ENCODE measurements at places on chromosomes 12 and 14.

- peak; percentile 84 for DNase-seq
Observed at GRCh38 chr14:59107819-59108218, 80.6 kb upstream of the DAAM1 start.

DNA sequence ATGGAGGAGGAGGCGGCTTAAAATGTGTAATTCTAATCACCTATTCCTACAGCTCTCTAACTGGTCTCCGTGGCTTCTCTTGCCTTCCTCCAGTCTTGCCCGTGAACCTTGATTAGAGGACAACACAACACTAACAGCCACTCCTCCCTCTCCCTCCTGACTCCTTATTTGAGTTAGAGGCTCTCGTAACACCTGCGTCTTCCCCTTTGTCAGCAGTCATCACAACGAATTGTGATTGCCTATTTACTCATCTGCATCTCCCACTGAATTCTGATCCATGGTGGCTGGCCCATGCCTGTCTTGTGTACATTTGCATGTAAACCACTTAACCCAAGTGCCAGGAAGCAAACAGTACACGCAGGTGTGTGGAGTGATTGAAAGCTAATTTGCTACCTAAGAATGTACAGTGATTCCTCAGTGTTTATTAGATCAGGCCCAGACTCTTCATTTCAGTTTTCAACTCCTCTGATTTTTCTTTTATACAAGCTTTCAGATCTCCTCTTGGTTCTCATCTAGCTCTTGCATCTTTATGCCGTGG, 154.5 kb downstream of the MON2 start:
- no peak for DNase-seq

GRCh38 chr14:23483236-23483854, 13.8 kb downstream of the NGDN start:
- peak; percentile 31 for DNase-seq

- no peak for DNase-seq
Observed at GRCh38 chr14:33737446-33737845, 213.4 kb downstream of the EGLN3 start.

DNA sequence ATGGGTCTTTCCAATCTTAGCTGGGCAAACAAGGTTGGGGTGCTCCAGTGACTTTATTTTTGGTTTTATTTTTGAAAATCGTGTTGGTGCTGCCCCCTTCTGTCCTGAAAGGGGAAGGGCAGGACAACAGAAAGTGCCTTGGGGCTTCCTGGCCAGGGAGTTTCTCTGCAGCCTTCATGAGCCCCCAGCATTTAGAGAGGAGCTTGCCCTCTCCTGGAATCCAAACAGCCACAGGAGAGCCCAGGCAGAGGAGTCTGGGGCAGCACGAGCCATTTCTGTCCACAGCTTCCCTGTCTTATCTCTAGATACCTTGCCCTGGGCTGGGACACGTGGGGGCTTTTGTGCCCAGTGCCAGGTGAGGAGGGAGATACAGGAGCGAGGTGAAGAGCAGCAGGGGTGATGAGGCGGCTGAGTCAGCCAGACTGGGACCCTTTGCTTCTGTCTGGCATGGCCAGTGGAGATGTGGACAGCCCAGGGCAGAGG, 4.4 kb upstream of the C1RL start:
- no peak for DNase-seq

DNA sequence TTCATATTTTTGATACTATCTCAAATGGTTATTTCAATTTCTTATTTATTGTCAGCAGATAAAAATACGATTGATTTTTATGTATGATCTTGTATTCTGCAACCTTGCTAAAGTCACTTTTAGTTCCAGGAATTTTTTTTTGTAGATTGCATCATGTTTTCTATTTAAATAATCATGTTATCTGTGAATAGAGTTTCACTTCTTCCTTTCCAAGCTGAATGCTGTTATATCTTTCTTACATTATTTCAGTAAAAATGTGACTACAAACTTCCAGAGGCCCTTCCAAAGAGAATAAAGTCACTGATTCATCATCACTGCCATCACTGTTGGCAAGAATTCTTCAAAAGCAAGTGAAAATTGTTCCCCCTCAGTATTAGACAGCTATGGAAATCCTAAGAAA, 104.7 kb upstream of the RAP1B start:
- no peak for DNase-seq

GRCh38 chr14:57982804-57983634, 117.1 kb upstream of the SLC35F4 start:
- DNase-seq: peak; percentile 90

GRCh38 chr14:33686218-33686617, 264.7 kb downstream of the EGLN3 start:
- DNase-seq: no peak

DNA sequence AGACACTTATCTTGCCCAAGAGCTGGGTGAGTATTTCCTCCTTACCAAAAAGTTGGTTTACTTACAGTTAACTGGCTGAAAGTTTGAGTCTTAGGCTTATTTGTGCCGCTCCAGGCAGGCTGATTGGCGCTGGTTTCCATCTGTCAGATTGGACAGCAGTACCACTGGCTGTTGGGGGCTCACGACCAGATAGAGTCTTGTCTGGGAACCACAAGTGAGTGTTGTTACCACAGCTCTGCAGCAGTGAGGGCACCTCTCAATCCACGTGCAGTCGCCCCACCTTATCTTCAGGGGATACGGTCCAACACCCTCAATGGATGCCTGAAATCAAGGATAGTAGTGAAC, 58.9 kb downstream of the DDX51 start:
- no peak for DNase-seq

- no peak for DNase-seq
Observed at GRCh38 chr12:127077262-127078045, 1189.5 kb upstream of the TMEM132C start.

DNA sequence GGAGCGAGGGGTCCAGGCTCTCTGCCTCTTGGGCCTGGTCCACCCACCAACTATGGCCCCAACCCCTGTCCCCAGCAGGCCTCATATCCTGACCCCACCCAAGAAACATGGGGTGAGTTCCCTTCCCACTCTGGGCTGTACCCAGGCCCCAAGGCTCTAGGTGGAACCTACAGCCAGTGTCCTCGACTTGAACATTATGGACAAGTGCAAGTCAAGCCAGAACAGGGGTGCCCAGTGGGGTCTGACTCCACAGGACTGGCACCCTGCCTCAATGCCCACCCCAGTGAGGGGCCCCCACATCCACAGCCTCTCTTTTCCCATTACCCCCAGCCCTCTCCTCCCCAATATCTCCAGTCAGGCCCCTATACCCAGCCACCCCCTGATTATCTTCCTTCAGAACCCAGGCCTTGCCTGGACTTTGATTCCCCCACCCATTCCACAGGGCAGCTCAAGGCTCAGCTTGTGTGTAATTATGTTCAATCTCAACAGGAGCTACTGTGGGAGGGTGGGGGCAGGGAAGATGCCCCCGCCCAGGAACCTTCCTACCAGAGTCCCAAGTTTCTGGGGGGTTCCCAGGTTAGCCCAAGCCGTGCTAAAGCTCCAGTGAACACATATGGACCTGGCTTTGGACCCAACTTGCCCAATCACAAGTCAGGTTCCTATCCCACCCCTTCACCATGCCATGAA, 8.6 kb downstream of the ARHGAP9 start:
- DNase-seq: no peak

DNA sequence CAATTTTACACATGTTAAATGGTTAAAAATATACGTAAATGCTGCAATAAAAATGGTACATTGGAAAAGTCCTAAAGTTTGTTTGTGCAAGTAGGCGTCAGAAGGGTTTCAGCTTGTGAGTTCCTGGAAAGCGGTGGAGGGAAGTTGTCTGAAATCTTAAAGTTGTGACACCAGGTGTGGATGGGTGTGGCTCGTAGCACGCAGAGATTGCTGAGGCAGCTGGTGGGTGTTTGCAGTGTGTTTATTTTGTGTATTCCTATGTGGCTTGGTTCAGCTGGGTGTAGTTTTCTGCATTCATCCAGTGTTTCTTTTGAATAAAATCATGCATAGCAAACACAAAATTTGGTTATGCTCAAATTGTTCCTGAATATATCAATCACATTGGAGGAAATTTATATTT, 136.8 kb upstream of the TBX3 start:
- no peak for DNase-seq

DNA sequence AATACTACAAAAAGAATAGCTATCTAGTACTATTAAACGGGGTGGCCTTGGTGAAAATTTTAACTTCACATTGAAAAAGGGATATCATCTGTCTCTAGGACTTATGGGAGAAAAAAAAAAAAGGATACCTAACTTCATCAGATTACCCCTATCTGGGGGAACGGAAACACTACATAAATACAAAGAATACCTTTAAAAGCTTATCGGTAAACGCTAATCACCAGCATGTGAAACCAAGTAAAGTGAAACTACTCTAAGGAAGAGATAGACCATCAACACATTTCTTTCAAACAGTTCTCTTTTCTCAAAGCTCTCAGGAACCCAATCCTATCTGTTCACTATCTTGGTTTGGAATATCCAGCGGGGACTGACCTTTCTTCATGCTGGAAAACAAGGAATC, 3.5 kb downstream of the KICS2 start:
- DNase-seq: no peak

GRCh38 chr12:88836156-88836555, 255.9 kb upstream of the KITLG start:
- DNase-seq: no peak

- DNase-seq: no peak
Observed at GRCh38 chr14:100549834-100550625, 37.2 kb downstream of the BEGAIN start.

DNA sequence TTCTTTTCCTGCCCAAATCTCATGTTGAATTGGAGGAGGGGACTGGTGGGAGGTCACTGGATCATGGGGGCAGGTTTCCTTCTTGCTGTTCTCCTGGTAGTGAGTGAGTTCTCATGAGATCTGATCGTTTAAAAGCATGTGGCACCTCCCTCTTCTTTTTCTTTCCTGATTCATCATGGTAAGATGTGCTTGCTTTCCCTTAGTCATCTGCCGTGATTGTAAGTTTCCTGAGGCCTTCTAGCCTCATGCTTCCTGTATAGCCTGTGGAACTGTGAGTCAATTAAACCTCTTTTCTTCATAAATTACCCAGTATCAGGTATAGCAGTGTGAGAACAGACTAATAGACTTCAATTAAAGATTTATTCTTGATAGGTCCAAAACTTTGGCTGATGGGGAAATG, 83.5 kb downstream of the CAND1 start:
- DNase-seq: no peak

DNA sequence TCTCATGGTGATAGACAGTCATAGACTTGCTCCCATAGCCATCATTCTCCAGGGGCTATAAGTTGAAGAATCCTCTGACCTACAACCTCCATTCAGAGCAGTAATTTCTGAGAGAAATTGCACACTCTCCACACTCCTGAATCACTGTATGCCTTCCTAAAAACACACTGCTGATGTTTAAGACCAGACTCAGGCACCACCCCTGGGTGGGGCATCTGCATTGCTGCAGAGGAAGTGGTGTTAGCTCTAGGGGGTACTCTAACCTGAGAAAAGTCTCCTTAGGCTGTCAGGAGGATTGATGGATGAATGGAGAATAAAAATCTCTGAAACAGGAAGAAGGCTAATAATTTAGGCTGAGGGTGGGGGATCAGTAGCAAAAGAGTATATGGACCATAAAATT, 436.1 kb downstream of the DAD1 start:
- DNase-seq: no peak

- DNase-seq: no peak
Observed at GRCh38 chr14:58533446-58533845, 104.3 kb upstream of the DACT1 start.

DNA sequence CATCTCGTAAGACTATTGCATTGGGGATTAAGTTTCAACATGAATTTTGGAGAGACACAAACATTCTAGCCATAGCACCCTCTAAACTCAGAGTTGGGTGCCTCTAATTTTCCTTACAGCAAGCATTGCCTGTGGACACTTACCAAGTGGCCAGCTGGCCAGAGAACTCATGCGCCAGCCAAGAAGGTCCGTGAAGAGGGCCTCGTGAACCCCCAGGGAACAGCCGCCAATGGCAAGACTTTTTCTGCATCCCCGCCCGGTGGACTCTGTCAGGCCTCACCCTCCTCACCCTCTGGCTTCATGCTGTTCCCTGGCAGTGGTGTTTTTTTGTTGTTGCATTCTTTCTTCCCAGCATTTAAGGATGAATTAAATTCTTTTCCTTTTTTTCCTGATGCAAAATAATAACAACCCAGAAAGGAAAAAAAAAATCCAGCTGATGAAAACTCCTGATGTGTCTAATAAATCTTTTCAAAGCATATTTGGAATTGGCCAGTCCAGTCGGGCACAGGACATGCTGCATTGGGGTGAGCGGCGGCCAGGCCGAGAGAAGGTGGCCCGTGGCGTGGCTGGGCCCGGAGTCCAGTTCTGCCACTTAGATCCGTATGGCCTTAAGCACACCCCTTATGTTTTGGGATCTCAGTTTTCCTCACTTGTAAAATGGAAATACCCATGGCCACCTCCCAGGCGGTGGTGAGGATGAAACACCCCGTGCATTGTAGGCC, 191.9 kb upstream of the DIO3 start:
- DNase-seq: no peak

GRCh38 chr12:57735952-57736740, 2.4 kb downstream of the AGAP2 start:
- no peak for DNase-seq

DNA sequence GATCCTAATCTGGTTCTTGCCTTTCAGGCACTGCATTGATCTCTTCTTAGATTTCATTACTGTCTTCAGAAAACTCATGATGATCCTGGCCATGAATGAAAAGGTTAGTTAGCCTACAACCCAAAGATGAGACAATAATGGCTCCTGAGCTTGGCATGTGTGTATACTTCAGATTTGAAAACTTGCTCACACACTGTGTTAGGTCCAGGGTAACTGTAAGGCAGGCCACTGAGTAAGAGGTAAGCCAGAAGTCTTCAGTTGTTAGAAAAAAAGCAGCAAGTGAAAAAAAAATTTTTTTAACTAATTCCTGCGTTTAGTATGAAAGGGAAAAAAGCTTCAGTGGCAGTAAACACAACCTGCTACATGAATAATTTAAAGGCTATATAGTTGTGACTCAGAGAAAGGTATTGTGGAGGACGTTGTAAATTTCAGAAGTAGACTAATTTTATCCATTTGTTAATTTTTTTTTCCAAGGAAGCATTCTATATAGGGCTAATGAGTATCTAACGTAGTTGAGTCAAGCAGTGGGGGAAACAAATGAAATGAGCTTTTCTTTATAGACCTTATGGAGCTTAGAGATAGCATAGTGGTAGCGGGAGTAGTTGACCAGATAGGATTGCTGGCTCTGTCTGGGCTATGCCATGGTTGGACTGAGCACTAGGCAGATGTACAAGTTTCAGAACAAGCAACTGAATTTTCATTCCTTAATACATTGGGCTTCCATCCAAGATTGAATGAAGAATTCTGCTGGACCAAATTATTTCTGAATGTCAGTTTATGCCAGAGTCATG, 20.5 kb downstream of the TMBIM6 start:
- DNase-seq: no peak

DNA sequence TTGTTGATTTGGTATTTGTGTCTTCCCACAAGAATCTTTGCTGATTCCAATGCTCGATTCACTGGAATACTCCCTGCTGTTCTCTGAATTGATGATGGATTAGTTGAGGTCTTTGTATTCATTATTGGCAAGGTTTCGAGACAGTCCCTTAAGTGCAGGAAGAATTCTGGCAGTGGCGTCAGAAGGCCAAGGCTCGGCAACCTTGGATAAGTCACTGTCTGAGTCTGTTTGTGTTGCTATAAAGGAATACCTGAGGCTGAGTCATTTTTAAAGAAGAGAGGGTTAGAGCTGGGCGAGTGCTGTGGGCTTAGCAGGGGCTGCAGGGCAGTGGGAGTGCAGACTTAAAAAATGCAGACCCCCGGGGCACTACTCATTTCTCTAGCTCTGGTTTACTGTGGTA, 56.9 kb downstream of the CHST11 start:
- DNase-seq: no peak
